Vagina (tissue), 2 donors: ENCODE measurements at places on chromosomes 2 and 18. TPM values are rescaled to one million over a fixed set of nuclear protein-coding genes. Genes with fewer than 3 reads are reported as not detected.

Gene CRYBA2
- not detected for total RNA-seq

Gene C2orf92
- total RNA-seq: 11.0 TPM

Gene ABCB11
- total RNA-seq: not detected

Gene SLC16A14
- total RNA-seq: 9.8 TPM

Gene KRTCAP3
- total RNA-seq: 3.9 TPM

Gene ZDBF2
- 13.0 TPM for total RNA-seq

Gene LOXHD1
- not detected for total RNA-seq

Gene B3GNT7
- 7.1 TPM for total RNA-seq

Gene ACTG2
- total RNA-seq: 413 TPM

Gene AMER3
- total RNA-seq: not detected

Gene MYO3B
- 0.49 TPM for total RNA-seq

DNA sequence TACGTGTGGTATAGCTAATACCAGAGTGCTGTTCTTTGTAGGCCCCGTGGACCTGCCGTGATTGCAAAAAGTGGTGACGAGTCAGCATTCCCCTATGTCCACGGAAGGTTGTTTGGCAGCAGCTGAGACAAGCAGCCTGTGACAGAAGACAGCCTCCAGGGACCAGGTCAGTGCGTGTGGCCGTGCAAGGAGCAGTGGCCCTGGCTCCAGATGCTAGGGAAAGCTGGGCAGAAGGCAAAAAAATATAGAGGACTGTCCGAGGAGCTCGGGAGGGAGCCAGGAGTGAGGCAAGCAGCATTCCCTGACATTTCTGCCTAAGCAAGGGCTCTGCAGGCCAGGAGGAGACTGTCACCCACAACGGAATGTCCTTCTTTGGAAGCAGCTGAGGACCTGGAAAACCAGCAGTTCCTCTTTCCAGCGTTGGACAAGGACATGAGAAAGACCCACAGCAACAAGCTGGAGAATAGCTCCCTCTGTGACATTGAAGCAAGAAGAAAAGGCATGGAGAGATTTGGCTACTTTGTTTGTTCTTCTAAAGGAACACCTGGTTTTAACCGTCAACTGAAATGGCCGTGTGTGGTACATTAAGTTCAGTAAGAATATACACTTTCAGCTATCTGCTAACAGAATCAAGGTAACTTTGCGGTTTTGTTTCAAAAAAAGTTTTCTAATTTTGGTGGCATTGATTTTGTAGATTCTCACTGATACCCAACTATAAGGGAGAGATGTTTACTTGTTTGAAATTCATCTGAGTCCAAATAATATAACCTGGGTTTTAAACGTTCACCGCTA lies 58.3 kb downstream of the NPAS2 start:
- DNase-seq: no peak

DNA sequence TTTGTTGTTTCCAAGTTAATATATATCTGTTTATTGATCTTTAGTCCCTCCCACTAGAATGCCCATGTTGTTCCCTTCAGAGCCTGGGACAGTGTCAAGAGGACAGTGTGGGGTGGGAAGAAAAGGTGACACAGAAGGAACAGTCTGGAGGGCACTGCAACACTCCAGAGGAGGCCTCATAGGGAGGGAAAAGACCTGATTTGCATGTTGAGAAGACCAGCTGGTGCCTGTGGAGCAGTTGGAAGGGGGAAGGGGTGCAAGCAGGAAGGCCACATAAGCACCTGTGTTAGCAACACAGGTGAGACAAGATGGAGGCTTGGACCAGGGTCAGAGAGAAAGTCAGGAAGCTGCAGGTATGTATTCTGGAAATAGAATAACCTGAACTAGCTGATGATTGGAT lies 48.1 kb upstream of the FHOD3 start:
- no peak for DNase-seq

GRCh38 chr2:119208791-119209203 lies 14.8 kb upstream of the STEAP3 start:
- no peak for DNase-seq

DNA sequence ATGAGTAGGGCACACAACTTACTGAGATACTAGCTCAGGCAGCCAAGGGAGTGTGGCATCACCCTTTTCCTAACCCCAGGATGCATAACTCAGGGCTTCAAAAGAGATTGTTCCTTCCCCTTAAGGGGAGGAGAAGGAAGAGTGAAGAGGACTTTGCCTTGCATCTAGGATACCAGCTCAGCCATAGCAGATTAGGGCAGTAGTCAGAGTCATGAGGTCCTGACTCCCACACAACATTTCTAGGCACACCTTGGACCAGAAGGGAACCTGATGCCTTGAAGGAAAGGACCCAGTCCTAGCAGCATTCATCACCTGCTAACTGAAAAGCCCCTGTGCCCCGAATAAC lies 1433.2 kb upstream of the TMEFF2 start:
- DNase-seq: no peak

- DNase-seq: no peak
Observed at GRCh38 chr18:36095936-36096519, 28.7 kb upstream of the RPRD1A start.

- DNase-seq: no peak
Observed at GRCh38 chr2:55772109-55772980, 78.7 kb upstream of the PNPT1 start.

GRCh38 chr18:59629894-59630293 lies 67.3 kb downstream of the CCBE1 start:
- DNase-seq: no peak

GRCh38 chr2:120174963-120175581 lies 48.1 kb downstream of the TMEM185B start:
- no peak for DNase-seq

DNA sequence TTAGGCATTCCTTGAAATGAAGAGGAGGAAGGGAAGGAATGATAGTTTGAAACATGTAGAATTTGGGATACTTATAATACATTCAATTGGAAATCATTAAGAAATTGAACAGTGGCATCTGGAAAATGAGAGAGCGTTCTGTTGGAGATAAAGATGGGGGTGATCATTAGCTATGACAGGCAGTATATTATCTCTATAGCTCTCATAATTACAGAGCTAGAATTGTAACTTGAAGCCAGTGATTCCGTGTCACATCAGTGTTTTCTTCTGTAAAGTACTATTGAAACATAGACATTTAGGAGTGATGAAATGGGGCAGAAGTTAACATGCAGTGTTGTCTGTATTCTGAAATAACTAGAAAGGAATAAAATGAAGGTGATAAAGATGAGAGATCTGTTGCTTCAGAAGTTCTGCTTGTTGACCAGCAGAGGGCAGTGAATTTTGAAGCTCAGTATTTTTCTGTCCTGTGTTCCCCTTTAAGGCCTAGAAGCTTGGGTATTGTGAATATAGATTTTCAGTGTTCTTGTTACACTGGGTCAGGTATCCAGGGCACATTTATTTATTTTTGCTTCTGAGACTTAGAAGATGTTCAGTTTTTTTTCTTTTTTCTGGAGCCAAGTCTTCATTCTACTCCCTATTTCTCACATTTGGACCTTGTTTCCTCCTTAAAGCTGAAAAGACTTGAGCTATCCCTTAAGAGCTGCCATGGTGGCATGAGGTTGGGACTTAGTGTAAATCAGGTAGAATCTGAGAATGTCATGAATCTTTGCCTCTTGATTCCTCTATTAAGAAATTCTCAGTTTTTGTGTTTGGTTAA lies 157.4 kb downstream of the TAF4B start:
- no peak for DNase-seq

GRCh38 chr18:45761512-45762114 lies 37.6 kb downstream of the SLC14A1 start:
- no peak for DNase-seq

DNA sequence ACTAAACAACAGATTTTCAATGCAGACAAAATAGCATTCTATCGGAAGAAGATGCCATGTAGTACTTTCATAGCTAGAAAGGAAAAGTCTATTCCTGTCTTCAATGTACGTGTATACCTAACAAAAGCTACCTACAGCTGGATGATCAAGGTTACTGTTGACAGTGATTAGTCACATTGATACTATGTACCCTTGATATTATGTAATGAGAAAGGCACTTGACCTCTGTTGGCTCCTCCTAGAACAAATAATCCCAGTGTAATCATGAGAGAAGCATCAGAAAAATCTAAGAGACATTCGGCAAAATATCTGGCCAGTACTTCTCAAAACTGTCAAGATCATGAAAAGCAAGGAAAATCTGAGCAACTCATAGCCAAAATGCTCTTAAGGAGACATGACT lies 44.4 kb upstream of the LRRTM4 start:
- no peak for DNase-seq
